ENCODE measurements at places on chromosomes 2 and 18.

DNA sequence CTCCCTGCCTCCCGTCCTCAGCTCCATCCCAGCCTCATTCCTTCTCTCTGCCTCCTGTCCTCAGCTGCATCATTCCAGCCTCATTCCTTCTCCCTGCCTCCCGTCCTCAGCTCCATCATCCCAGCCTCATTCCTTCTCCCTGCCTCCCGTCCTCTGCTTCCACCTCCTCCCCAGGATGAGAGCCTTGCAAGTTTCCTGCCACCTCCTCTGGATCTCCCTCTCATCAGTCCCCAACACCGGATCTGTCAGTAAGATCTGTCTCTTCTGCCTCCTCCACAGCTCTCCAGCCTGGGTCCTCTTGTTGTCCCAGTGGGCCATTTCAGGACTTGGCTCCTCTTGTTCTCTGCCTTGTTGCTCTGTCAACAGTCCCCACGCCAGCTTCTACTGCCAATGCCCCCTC, 130.9 kb downstream of the NDUFA10 start:
- DNase-seq, result no peak

- peak; percentile 37 for DNase-seq
These were observed 151.1 kb downstream of the FSHR start for GRCh38 chr2:49003201-49003600.

DNA sequence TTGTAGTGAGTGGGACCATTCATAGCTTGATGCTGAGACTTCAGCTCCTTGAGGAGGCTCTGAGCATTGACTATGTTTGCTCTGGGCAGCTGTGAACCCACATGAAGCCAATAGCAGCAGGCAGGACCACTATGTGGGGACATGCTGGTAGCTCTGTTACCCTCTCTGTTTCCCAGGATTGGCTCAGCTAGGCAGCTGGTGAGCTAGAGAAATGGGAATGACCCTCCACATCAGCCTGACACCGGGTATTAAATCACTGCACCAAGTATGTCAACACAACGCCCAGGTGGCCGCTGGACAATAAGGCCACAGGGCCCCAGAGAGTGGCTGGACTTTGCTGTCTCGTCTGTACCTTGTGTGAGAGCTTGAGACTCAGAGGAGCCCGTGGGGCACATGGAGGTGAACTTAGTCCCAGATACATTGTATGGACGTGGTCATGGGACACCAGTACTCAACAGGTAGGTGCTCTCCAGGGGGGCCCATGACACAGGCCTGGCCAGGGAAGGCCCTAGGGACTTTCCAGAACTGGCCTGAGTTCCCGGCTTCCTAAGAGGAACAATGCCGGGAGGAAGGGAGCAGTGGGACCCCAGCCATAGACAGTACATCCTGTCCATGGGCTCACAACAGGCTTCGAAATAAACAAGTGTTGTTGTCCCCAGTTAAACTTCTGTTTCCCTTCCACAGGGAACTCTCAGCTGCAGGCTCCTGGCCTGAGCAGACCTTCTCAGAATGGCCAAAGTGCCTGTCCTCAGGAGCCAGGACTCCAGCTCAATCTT, 35.2 kb downstream of the HS1BP3 start:
- DNase-seq, result no peak

DNA sequence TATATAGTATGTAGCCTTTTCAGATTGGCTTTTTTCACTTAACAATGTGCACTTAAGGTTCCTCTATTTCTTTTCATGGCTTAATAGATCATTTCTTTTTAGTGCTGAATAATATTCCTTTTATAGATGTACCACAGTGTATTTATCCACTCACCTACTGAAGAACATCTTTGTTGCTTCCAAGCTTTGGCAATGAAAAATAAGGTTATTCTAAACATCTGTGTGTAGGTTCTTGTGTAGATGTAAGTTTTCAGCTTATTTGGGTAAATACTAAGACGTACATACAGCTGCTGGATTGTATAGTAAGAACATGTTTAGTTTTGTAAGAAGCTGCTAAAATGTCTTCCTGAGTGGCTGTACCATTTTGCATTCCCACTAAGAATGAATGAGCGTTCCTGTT, 68.3 kb upstream of the RASGRP3 start:
- no peak for DNase-seq

DNA sequence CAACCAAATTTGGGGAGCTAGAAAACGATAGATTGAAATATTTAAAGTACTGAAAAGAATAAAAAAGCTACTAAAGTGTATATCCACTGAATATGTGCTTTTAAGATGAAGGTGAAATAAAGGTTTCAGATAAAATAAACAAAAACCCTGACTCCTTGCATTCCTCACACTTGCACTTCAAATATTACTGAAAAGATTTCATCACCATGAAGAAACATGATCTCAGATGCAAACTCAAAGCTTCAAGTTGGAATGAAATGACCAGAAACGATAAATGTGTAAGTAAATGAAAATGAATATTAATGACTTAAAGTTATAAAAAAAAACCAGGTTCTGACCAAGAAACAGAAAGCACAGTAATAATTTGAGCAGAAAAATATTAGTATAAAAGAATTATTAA, 1246.0 kb upstream of the ACVR2A start:
- no peak for DNase-seq

GRCh38 chr18:8003878-8004675, 437.0 kb downstream of the PTPRM start:
- DNase-seq, result no peak

DNA sequence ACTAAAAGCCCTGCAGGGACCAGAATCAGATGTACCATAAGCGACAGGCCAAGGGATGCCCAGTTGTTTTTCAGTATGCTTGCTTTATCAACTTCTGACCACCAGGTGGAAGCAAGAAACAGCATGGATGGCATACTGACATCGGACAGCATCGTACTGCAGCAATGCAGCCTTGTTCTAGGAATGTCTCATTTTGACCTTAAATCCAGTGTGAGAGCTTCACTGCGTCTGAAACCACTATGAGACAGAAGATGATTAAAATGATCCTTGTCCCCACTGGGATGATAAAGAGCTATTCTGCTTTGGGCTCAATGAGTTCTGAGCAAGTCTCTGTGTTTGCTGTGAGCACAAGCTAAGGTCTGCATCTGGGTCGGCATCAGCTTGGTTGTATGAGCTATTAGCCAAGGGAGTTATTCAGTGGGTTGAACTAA, 54.3 kb downstream of the CDK15 start:
- DNase-seq, result peak; percentile 86

- no peak for DNase-seq
These were observed 84.4 kb upstream of the SRD5A2 start for GRCh38 chr2:31664949-31665724.

DNA sequence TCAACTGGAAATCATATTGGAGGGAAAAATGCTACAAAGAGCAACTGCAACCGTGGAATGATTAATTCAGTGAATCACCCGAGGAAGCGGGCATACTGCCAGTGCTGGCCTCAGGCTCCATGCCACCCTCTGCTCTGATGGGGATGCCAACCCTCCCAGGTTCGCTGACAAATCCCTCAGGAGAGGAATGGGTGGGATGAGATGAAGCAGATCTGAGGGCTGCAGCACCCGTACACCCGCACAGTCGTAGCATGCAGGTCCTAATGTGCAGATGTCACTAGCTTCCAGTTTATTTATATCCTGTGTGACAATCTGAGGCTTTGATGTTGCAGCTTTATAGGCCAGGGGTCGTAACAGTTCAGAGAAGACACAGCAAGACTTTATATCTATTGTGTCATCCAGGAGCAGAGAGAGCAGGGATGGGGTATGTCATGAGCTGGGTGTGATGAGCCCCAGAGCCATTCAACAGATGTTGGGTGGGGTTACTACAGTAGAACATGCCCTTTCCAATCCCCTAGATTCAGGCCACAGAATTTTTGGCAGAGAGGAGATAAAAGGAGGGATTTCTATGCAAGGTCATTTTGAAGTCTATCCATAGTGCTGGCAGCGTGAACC, 44.6 kb downstream of the DPP4 start:
- DNase-seq, result peak; percentile 53

DNA sequence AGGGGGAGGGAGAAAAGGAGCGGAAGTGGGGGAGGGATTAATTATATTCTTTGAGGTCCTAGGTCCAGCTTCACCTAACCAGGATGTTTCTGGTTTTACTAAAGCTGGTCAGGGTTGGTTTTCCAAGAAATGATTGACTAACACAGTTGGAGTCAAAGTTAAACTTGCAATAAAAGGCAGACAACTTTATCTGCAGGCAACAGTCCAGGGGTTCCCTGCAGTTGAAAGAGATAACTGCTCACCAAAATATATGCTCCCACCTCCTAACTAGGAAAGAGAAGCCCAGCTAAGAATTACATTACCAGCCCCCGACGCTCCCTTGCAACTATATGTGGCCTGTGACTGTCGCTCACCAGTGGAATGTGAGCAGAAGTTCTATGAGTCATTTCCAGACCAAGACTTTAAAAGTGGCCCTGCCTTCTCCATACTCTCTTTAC, 140.0 kb upstream of the PKDCC start:
- no peak for DNase-seq

DNA sequence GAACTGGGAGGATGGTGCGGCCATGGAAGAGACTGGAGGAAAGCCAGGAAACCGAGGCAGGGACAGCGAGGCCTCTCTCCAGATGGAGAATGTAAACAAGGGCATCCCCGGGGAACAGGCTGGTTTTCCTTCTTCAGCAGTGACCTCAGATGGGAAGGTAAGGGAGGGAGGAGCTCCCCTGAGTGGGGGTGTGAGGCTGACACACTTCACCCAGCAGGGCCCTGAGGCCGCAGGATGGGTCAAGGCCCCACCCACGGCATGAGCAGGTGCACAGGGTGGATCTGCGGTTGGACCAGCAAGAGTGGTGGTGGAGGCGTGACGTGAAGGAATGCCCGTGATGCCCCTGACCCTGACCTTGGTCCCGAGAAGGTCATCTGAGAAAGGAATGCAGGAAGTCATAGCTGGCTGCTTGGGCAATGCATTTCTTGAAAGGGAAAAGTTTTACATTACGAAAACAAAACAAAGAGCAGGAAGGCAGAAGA, 48.1 kb downstream of the ADCY3 start:
- DNase-seq, result no peak

GRCh38 chr2:88416016-88416663, 36.4 kb downstream of the FOXI3 start:
- DNase-seq, result no peak

DNA sequence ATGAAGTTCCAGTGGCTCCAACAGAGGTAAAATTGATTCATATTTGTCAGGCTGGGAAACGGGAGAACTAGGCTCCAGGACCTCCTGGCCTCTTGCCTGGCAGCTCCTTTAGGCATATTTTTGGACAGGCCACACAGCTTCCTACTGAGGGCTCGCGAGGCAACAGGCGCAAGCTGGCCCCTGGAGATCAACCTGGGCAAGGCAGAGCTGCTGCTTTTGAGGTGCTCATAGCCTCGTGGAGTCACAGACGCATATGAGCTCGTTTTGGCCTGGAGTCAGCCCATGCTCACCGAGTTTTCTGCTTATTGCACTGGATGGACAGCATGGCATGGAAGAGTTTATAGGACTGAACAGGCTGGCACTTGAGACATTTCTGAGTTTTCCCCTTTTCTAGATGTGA, 97.7 kb downstream of the CAPN13 start:
- DNase-seq, result no peak

DNA sequence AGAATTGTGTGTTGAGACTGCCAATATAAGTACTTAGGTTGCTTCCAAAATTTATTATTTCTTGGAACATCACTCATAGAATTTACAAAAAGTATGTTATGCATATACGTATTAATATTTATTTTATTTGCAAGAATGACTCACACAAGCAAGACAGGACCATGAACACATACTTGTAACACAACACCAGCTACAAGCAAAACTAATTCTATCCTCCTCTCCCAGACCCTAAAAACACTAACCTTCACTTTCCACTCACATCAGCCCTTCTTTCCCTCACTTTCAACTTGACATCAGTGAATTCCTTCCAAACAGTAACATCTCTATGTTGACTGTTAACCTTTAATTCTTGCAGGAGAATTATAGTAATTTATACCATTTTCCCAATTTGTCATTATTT, 24.3 kb downstream of the OSBPL1A start:
- DNase-seq, result no peak

DNA sequence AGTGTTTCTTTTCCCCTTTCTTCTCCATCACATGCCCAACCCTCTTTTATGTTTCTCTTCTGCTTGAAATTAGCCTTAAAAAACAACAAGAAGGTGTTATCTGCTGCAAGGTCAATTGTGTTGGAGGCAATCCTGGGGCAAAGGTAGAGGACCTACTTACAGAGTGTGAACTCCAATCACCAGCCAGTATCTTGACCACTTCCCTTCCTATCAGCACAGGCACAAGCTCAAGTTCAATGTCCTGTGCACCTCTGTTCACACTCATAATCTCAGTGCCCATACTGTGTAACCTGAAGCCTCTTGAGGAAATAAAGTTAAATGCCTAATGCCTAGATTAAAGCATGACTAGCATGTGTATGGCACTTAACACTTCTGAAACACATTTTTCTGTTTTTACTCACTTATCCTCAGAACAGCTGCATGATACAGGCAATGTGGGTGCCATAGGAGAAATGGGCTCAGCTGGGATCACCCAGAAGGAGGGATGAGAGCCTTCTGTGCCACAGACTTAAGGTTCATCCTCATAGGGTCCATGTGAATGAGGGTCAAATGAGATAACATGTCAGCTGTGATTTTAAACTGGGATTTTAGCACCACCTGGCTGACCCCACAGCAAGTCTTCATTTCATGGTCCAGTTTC, 701.5 kb downstream of the BCL11A start:
- DNase-seq, result no peak

DNA sequence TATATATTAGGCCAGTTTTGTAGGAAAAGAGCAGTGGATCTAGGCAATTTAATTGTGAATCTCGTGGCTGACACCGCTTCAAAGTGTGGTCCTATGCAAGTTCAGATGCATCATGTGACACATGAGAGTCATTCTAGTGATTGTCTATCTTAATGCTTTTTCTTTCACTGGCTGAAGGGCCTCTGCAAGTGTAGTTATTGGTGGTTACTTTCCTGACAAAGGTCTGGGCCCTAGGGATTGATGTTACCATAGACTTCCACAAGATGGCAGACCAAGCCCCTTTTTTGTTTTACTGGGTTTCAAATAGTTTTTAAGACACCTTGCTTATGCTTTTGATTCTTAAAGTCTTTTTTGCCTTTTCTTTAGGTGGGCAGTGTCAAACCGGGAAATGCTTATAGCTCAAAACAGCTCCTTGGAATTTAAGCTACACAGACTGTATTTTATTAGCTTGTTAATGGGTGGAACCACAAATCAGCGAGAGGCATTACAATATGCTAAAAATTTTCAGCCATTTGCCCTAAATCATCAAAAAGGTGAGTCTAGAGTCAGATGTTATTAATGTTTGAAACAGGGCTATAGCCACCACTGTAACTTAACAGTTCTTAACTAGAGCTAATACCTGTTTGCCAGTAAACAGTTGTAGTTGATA, 25.9 kb downstream of the CD8A start:
- peak; percentile 36 for DNase-seq

DNA sequence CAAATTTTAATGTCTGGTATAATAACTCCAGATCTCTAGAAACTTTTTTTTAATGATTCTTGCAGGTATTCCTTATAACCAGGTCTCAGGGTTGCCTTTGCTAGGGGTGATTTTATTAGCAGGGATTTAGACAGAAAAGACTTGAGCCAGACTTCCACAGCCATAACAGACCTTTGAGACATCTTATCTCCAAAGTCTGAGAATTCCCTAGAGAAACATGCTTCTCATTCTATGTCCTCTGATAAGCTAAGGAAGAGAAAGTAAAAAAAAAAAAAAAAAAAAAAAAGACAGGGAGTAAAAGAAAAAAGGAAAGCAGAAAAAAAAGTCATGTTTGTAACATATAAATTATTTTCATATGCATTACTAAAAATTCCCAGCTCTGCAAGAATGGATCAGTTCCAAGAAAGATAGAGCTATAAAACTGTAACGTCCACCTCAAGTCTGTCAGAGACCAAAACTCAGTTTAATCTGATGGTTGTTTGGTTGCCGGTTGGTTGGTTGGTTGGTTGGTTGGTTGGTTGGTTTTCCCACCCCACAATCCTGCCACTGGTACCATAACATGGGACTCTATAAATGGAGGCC, 153.8 kb downstream of the COL6A3 start:
- DNase-seq, result no peak
